Nasal cavity respiratory epithelium epithelial cell of viscerocranial mucosa (primary cell): ENCODE measurements at places on chromosomes 7 and 10. TPM values are rescaled to one million over a fixed set of nuclear protein-coding genes. Genes with fewer than 3 reads are reported as not detected.

MEPCE gene
- 24.7 and 27.3 TPM in 2 replicates for total RNA-seq

NPC1L1 gene
- under 0.01 and 0.14 TPM in 2 replicates for total RNA-seq

ASB10 gene
- total RNA-seq = not detected in 2 replicates

LIPK gene
- total RNA-seq = 0.21 and 0.68 TPM in 2 replicates

MUC3A gene
- total RNA-seq = not detected in 2 replicates

SFTPA1 gene
- not detected in 2 replicates for total RNA-seq

NPY gene
- not detected in 2 replicates for total RNA-seq

ASAH2 gene
- 0.68 and 6.6 TPM in 2 replicates for total RNA-seq

GNAT3 gene
- total RNA-seq = not detected in 2 replicates

CCDC7 gene
- total RNA-seq = 3.1 and 4.0 TPM in 2 replicates

CFAP70 gene
- 0.68 and 3.6 TPM in 2 replicates for total RNA-seq

POT1 gene
- 43.3 and 43.4 TPM in 2 replicates for total RNA-seq

CHN2 gene
- total RNA-seq = not detected in 2 replicates

ADAM22 gene
- under 0.01 and 0.07 TPM in 2 replicates for total RNA-seq

SPDYE18 gene
- not detected in 2 replicates for total RNA-seq

NAT16 gene
- not detected in 2 replicates for total RNA-seq
